NCI-H187 treated with DMSO at 0.1 percent for 48 hours (cell line): ENCODE measurements at places on chromosomes 16 and 17.

DNA sequence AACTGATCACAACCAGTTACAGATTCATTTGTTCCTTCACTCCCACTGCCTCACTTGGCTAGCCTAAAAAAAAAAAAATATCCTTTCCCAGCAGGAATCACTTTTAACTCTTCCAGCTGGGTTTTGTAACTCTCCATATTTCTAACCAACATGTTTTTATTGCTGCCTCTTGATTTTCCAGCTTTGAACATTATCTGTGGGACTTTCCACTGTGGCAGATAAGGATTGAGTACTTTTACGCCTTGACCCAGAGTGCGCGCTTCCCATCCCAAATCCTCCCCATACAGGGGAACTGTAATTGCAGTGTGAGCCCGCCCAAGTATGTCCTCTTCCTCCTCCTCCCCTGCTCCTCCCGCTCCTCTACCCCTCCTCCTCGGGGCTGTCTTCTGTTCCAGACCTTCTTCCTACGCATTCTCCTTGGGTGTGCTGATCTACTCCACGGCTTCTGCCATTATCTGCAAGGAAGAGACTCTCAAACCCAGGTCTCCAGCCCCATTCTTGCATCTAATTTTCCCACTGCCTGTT is 43.4 kb downstream of the CYB5D2 start:
- DNase-seq, result no peak

DNA sequence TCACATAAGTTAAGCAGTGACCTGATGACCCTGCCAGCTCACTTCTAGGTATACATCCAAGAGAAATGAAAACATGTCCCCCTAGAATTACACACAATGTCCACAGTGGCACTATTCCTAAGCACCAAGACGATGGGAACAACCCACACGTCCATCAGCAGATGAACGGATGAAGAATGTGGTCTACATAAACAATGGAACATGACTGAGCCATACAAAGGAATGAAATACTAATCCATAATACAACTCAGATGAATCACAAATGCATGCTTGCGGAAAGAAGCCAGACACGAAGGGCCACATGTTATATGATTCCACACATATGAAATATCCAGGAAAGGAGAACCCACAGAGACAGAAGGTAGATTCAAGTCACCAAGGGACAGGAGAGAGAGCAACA is 17.4 kb downstream of the USP22 start:
- DNase-seq, result no peak

DNA sequence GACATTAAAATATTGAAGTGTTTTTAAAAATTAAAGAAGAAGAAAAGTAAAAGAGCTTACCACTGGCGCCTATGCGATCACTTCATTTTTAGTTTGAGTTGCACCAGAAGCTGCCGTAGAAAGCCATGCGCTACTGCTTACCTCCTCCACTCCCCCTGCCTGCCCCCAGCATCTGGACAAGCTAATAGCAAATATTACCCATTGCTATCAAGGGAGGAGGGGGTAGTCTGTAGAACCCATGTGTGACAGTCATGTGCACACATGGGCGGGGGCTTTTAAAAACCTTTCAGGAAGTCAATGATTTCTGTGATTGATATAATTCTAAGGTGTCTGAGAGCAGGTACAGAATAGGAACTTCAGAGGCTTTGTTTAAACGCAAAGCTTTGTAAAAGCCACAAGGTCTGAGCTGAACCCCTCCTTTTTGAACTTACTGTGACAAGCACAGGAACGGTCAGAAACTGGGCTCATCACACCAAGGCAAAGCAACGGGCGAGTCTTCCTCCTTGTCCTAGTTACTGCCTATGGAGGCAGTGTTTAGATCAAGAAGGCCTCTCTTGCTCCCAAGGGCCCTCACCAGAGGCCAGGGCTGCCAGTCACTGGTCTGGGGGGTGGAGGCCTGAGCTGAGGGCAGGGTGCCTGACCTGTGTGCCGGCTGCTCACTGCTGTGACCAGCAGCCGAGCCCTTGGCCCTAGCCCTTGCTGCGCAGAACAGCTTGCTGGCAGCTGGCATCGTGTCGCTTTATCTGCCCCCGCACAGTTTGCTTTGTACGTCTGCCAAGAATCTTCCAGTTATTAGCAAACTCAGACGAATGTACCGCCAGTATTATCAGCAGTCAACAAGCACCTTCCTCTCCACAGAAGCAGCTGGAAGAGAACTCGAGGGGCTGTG is 15.0 kb downstream of the GINS2 start:
- no peak for DNase-seq

DNA sequence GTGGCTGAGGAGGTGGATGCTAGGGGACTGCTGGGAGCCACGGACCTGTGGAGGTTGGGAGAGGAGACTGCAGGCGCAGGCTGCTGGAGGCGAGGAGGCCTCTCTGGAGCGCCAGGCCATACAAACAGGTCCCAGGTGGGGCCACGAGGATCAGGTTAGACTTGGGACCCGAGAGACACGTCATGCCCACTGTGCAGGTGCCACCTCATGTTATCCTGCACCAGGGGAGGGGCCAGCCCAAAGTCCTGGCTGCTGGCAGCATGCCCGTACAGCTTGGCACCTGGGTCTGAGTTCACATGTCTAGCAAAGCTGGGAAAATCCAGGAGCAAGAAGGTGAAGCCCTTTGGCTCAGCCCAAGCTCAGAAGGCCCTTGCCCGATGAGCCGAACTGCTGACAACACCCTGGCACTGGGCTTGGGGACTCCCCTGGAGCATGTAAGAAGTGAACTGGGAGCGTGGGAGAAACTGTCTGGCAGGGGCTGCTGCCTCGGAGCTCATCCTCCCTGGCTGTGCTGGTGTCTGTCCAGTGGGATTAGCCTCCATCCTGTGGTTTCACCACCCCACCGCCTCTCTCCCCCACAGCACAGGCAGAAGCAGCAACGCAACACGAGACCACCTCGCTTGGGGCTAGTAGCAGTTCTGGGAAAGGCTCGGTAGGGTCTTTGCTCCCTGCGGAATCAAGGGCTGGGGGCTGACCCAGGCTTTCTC is 5.3 kb downstream of the ARHGDIA start:
- DNase-seq, result no peak
